ENCODE measurements at places on chromosomes 12 and 14. TPM values are rescaled to one million over a fixed set of nuclear protein-coding genes. Genes with fewer than 3 reads are reported as not detected.

Gene RIMKLB
- total RNA-seq, result 13.0 TPM

Gene CMA1
- not detected for total RNA-seq

Gene CCDC85C
- 9.6 TPM for total RNA-seq

Gene SP7
- not detected for total RNA-seq

Gene FAR2
- total RNA-seq, result 5.4 TPM

Gene CISTR
- total RNA-seq, result not detected

DNA sequence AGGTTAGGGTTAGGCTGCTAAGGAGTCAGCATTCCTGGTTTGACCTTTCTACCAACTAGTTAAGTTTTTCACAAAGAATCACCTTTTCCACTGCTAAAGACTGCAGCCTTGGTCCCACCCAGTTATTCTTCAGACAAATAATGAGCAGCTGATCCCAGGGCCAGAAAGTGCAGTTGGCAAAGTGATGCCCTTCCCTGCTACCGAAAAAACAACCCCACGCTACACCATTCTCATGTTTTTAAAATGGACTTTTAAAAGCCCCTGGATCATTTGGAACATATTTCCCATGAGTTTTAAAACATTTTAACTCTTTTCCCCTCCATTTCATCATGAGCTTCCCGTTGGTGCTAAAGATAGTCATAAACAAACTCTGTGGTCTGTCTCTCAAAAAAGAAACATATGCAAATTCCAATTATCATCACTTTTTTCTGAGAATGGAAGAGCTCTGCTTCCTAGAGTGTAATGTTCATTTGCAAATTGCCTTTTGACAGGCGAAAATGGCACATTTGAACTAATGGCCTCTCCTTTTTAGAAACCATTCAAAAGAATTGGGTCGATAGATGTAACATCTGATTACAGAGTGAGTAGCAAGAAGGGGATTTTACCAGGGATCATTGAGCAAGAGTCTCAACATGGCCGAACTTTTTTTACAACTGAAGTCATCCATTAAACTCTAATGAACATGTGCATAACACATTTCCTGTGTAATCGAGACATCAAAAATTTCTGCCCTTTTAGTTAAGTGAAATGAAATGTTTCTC lies 129.3 kb upstream of the RAP1B start:
- no peak overlapping the region for H3K4me3 ChIP-seq
- H3K27ac ChIP-seq, result no peak overlapping the region
- H3K36me3 ChIP-seq, result no peaks in the 10 kb centered on the region
- H3K27me3 ChIP-seq, result no peaks in the 10 kb centered on the region
- DNase-seq, result no peak
- no peaks in the 10 kb centered on the region for H3K4me1 ChIP-seq

DNA sequence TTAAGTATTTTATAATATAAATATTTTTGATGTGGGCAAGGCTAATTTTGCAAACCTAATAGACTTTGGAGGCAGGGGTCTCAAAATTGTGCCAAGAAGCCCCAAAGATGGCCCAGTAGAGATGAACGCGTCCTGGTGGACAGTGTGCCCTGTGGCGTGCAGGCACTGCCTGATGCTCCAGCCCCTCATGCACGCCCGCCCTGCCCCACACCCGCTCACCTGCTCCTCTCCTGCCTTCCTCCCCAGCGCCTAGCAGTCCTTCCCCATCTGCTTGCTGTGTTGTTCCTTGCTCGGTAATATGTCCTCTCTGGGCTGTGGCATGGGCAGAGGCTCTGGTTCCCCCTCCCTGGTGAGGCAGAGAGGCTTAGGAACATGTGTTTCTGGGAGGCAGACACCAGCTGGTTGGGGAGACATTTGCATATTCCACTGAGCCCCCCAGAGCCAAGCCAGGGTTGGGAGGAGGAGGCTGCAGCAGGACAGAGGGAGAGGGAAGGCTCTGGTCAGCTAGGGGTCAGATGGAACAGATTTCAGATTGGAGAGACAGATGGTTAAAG lies 46.8 kb upstream of the GPATCH2L start:
- no peaks in the 10 kb centered on the region for H3K4me1 ChIP-seq
- no peak overlapping the region for H3K4me3 ChIP-seq
- H3K27me3 ChIP-seq, result peaks cover 7% of the 10 kb centered on the region
- H3K27ac ChIP-seq, result no peak overlapping the region
- no peak for DNase-seq

DNA sequence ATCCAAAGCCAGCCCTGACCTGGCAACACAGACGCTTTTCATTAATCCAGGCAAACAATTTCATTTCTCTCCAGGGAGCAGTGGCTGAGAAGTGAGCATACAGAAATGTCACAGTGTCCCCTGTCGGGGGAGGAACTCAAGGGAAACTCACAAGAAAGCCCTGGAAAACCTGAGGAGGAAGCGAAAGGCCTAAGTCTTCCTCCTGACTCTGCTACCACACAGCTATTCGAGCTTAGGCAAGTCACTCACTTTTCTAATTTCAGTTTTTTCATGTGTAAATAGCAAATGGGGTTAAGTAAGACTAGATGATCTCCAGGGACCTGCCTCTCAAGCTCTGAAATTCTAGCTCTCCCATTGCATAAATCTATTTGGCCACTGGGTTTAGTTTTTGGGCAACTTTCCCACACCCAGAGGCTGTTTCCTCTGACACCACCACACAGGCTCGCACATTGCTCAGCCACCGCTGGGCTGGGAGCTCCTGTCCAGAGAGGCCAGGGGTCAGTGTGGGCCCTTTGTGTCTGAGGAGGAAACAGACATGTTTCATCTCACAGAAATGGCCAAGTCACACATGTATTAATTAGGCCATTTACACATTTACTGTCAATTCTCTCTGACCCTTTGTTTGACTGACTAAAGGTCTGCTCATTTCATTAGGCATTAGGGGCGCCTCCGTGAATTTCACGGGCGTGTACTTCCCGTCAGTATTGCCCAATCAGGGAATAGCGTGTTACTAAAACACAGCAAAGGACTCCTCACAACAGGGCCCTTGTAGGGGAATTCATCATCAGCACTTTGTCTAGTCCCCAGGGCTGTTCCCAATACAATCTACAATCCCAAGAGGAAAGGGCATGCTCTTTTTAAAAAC lies 9.8 kb upstream of the PNMA1 start:
- H3K27me3 ChIP-seq, result no peaks in the 10 kb centered on the region
- H3K27ac ChIP-seq, result peak overlapping the region; percentile 79
- peaks cover 30% of the 10 kb centered on the region for H3K4me1 ChIP-seq
- DNase-seq, result peak; percentile 99
- peaks cover 36% of the 10 kb centered on the region for H3K36me3 ChIP-seq
- H3K4me3 ChIP-seq, result no peak overlapping the region

DNA sequence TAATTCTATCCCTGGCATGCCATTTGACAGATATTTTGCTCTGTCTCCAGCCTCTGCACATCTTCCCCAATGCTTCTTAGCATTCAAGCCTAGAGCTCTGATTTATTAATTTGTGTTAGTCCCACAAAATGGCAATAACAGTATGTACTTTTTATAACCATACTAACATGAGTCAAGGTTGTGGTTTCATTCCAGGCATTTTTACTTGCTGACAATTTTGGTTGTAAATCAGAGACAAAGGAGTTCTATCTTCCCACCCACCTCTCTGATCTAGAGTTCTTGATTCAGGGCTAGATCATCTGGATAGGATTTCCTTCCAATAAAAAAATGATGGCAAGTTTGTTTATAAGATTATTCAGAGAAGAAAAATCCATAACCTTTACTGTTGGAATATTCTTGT lies 18.5 kb upstream of the CISTR start:
- H3K4me1 ChIP-seq, result peaks cover 12% of the 10 kb centered on the region
- peak overlapping the region; percentile 65 for H3K27ac ChIP-seq
- DNase-seq, result peak; percentile 84

- no peaks in the 10 kb centered on the region for H3K27me3 ChIP-seq
- no peak for DNase-seq
- H3K36me3 ChIP-seq, result peaks cover 9% of the 10 kb centered on the region
- H3K4me3 ChIP-seq, result peak overlapping the region; percentile 50
These were observed 499 bp upstream of the PRKAG1 start for GRCh38 chr12:49019120-49019430.

- H3K27ac ChIP-seq, result peak overlapping the region; percentile 59
- H3K4me1 ChIP-seq, result peaks cover 12% of the 10 kb centered on the region
- no peaks in the 10 kb centered on the region for H3K36me3 ChIP-seq
- no peaks in the 10 kb centered on the region for H3K27me3 ChIP-seq
- H3K4me3 ChIP-seq, result no peak overlapping the region
These were observed 210.0 kb downstream of the RASSF9 start for GRCh38 chr12:85626001-85626783.

Measured in fibroblast of lung (primary cell).